Stimulated activated CD4-positive, alpha-beta T cell treated with anti-CD3 and anti-CD28 coated beads, Interleukin-12 subunit alpha, Interleukin-12 subunit beta, amount 100 ng/mL, for 24 hours (primary cell): ENCODE measurements at places on chromosomes 11 and 22.

DNA sequence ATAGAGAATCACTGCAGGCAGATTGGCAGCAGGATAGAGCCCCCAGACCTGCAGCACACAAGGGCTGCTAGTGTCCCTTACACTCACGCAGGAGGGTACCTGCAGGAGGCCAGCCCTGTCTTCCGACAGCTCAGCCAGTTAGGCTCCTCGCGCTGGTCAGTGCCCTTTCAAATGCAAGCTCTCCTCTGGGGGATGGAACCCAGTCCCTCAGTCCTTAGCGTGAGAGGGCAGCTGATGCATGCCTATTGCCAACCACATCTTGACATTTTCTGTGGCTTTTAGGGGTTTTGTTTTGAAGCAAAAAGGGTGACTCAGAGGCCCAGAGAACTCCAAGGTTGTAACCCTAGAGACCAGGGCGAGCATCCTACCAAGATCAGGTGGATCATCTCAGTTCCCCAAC lies 40.0 kb downstream of the WNT11 start:
- DNase-seq: no peak

DNA sequence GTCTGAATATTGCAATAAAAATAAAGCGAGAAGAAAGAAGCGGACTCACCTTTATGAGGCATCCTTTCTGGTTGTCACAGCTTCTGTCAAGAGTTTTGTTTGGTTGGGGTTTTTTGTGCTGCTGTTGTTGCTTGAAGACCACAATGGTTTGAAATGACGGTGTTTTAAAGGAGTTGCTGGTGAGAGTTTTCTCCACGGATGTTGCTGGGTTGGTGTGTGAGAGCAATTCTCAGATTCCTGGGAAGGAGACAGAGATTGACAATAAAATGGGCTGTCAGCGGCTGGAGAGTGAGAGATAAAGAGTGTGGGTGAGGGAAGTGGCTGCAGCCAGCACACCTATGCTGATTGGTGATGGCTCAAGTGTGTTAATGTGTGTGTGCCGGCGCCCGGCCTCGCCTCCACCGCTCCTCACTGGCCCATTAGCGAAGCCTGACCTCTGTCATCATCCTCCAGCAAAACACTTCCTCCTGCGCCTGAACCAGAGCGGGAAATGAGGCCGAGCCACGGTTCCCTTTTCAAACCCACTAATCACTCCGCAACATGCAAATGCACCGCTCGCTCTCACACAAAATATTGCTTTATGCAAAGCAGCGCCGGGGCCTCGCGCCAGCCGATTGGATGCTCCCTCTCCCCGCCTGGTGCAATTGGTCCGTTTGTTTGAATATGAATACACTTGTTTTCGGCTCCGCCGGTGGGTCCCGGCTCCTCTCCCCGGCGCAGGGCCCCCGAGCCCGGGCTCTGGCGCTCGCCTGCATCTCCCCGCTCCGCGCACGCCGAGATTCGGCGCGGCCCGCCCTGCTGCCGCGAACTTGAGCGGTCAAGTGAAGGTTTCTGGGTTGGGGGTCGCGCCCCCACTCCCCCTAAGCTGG lies at the start of gene PAX6:
Gene PAX6, minus strand, starts transcription at position 544 of the 869 bp plus-strand sequence. CDS start 4,911 bp downstream, outside the sequence.
- peak; percentile 21 for DNase-seq

- DNase-seq: no peak
Observed at GRCh38 chr11:26045082-26045481, 286.8 kb upstream of the ANO3 start.

- no peak for DNase-seq
Observed at GRCh38 chr22:46288846-46289243, 7.8 kb upstream of the GTSE1 start.

DNA sequence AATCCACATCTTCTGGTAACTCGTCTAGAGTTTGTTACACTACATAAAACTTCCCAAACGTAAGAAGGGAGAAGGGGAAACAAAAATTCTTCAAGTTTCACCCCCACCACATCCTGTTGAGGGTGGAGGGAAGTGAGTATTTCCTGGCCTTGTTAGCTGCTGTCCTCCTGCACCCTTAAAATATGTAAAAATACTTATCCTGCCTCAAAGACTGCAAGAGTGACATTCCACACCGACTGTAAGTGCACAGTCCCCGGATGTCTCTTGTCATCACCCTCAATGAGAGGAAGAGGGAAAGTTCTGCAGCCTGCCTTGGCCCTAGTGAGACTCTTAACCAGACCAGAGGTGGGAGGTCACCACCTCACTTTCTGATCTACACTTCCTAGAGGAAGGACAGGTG lies 3.3 kb downstream of the TMEM121B start:
- no peak for DNase-seq

- DNase-seq: no peak
Observed at GRCh38 chr11:102809971-102810370, 12.0 kb upstream of the MMP1 start.

GRCh38 chr22:28637225-28637624 lies 42.4 kb downstream of the TTC28 start:
- no peak for DNase-seq

GRCh38 chr11:5524756-5525155 lies 8.3 kb upstream of the UBQLNL start:
- DNase-seq: no peak

GRCh38 chr11:35629914-35630313 lies 11.7 kb downstream of the FJX1 start:
- no peak for DNase-seq

DNA sequence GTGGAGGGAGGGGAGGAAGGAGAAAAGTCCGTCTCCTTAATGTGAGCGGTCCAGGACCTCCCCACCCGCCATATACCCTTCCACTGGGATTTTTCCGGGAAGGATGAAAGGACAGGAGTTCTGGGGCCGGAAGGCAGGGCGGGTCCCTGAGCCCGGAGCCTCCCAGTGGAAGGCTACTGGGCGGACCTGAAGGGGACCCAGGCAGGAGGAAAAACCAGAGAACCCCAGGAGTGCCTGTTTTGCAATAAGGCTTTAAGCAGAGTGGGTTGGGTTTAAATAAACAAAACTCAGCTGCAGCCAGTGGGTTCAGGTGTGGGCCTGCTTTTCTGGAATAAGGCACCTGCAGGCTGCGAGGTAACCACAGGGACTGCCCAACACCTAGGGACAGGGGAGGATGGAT lies 1.7 kb upstream of the CELSR1 start:
- DNase-seq: no peak

- no peak for DNase-seq
Observed at GRCh38 chr11:128563942-128564641, 23.3 kb downstream of the ETS1 start.

DNA sequence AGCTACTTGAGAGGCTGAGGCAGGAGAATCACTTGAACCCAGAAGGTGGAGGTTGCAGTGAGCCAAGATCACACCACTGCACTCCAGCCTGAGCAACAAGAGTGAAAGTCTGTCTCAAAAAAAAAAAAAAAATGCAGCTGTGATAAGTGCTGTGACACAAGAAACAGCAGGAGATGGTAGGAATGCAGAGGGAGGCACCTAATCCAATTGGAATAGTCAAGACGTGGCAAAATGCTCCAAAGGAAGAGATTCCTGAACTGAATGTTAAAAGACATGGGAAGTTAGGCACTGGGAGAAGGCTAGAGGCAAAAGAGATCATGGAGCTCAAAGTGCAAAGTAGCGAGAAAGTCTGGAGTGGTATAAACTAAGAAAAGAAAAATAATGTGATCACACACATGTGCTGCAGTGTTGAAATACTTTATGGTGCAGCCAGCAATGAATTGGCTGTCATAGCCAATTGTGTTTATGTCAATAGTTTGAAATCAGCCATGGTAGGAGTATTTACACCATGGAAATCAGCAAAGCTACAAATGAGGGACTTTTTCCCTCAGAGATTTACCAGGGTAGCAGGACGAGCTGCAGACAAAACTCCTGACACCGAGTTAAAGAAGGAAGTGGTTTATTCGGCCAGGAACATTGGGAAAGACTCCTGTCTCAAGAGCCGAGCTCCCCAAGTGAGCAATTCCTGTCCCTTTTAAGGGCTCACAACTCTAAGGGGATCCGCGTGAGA lies 40.9 kb upstream of the LIPT2 start:
- DNase-seq: no peak

DNA sequence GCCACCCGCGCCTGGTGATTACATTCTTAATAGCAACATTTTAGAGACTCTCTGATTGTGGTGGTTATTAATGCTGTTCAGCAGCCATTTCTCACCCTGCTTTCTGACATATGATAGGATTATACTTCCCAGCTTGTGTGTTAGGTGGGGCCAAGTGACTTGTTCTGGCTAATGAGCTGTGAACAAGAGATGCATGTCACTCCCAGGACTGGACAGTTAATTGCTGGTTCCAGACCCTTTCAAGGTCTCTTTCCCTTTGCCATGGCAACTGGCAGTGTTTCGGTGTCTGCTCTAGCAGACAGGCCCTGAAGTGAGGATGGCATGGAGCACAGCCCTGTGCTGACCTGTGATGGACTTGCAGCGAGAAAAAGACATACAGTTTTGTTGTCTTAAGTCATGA lies 8.9 kb upstream of the PTPRJ start:
- no peak for DNase-seq

- no peak for DNase-seq
Observed at GRCh38 chr22:28514321-28514821, 165.3 kb downstream of the TTC28 start.

DNA sequence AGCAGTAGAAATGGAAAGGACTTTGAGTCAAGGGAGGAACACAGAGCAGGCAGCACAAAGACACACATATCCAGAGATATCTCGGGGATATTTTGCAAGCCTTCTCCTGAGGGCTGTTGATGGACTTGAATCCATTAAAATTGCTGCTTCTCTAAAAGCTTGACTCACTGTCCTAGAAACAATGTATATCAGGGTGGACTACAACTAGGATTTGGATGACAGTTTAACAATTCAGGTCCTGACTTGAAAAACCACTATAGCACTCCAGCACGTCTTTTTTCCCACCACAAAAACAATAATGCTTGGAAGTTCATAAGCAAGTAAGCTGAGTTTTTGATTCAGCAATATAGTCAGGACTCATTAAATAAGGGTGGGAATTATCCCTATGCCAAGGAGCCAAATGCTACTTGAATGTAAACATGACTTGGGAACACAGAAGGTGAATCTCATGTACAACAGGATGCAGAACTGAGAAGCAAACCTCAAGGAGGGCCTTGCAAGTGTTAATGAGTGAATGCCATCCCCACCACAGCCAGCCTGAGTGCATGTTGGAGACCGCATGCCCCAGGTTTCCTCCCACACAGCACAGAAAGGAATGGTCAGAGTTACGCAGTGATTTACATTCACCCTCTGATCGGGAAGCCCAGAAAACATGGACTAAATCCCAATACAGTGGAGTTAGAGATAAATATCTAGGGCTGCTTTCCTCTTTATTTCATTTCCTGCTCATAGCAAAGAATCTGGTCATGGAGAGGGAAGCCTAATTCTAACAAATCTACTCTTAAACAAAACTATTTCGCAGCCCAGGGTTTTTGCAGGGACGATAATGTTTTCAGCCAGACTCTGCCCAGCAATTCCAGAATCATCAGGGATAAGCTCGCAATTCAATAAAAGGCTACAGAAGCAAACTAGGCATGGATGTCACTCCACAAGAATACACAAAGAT lies 98.4 kb upstream of the OR9G4 start:
- no peak for DNase-seq

GRCh38 chr11:121329781-121330395 lies 37.3 kb downstream of the SC5D start:
- no peak for DNase-seq

- peak; percentile 52 for DNase-seq
Observed at GRCh38 chr22:38973289-38974169, 8.6 kb upstream of the APOBEC3B start.

DNA sequence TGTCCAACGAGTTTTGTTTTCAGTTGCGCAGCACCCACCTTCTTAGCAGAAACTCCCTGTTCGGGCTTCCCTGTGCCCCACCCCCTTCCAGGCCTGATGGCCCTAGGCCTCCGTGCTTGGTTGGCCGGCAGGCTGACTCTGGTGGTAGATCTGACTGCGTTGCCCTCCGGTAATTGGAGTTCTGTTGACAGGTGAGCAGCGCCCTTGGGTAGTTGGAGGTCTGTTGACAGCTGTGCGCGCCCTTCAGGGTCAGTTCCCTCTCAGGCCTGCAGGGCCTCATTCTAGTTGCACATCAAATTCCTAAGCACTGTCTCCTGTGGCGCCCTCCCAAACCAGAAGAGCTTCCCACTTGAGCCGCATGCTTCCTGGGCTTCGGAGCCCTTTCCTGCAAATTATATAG lies 776 bp downstream of the DGCR6 start:
- DNase-seq: no peak

GRCh38 chr22:49095366-49095765 lies 732.3 kb downstream of the BRD1 start:
- no peak for DNase-seq

- DNase-seq: no peak
Observed at GRCh38 chr22:45538281-45538680, 35.6 kb downstream of the FBLN1 start.

GRCh38 chr11:16895306-16895705 lies 118.9 kb downstream of the PLEKHA7 start:
- no peak for DNase-seq

GRCh38 chr22:21641417-21641788 lies 699 bp upstream of the SDF2L1 start:
- DNase-seq: no peak

GRCh38 chr11:125166764-125167291 lies 2.3 kb downstream of the PKNOX2 start:
- no peak for DNase-seq

DNA sequence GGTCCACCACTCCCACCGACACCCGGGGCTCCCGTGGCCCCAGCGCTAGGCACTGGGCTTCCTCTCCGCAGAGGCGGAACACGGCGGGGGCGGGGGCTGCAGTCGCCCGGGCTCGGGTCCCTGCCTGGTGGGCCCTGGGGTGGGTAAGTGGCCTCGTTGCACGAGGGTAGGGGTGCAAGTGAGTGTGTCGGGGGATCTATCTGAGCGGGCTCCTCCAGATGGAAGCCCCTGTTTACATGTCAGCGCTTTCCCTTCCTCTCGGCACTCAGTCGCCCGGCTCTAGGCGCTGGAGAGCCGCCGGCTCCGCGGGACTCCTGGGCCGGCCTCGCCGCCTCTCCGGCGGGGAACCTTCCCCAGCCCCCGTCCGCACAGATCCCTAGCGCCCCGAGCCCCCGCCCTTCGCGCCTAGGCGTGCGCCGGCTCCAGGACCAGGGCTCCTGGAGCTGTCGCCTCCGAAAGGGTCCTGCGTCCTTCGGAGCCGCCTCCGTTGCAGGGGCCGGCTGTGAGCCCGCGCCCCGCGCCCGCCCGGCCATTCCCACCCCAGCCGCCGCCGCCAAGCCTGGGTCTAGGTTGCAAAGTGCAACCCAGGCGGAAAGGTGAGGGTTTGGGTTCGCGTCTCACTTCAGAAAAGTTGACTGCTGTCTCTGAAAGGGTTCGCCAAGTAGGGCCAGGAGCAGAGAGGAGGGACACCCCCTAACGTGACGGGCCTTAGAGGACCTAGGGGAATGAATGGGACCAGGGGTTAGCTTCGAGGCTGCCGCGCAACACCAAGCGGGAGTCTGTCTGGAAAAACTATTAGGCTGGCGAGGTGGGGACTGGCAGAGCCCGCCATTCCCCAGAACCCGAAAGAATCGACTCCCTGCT lies 978 bp downstream of the FLI1 start:
- no peak for DNase-seq

- no peak for DNase-seq
Observed at GRCh38 chr22:36366291-36366708, 21.5 kb downstream of the MYH9 start.

DNA sequence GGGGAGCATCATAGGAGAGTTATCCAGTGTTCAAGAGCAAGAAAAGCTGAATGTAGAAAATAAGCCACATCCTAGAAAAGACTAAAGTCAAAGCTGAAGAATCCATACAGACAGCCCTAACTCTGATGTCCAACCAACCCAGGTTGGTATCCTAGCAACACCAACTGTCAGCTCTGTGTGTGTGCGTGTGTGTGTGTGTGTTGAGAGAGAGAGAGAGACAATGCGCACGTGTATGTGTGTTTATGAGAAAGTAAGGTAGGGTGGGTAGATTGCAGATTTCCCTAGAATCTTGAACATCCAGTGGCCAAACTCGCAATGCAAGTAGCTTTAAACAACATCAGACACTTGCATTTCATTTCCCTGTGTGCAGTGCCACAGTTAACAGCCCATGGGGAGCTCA lies 274.9 kb downstream of the FAM181B start:
- no peak for DNase-seq
